ENCODE measurements at places on chromosomes 1 and 21.

DNA sequence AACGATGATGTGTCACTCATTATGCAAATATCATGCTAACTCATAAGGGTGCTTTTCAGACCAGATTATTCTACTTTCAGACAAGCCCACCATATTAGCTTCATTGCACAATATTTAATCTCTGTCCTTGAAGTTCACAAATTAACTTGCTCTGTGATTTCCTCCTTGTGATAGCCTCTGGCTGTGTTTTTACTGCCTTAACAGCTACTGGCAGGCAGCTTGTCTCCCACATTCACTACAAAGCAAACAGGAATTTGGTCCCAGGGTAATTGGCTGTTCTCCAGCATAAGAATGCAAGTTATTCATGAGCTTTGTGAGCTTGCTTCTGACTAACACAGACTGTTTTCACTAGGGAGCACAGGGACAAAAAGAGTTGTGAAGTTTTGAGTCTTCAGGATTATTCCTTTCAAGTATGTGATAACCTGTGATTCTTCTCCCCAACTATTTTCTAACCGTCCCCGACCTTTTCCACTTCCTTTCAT, 87.9 kb upstream of the HMCN1 start:
- DNase-seq: no peak

GRCh38 chr1:173103006-173103405, 52.3 kb upstream of the TNFSF18 start:
- no peak for DNase-seq

- peak; percentile 14 for DNase-seq
These were observed 17.8 kb upstream of the EPHA2 start for GRCh38 chr1:16173447-16174260.

DNA sequence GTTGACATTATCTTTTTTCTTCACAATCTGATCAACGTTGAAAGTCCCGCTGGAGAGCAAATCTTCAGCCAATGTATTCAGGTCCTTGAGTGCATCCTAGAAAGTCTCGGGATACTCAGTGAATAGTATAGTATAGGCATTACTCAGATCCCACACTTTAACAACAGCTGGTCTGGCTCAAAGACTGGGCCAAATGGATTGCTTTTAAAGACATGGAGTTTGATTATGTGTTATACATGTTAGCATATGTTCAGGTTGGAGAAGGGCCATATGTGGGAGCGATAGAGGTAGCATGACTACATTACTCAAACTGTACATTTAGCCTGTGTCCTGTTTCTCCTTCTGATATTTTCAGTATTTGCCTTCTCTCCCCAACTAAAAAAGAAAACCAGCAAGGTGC, 33.1 kb downstream of the OR10Z1 start:
- no peak for DNase-seq

- no peak for DNase-seq
These were observed 217.5 kb downstream of the CAMTA1 start for GRCh38 chr1:7002728-7003127.

DNA sequence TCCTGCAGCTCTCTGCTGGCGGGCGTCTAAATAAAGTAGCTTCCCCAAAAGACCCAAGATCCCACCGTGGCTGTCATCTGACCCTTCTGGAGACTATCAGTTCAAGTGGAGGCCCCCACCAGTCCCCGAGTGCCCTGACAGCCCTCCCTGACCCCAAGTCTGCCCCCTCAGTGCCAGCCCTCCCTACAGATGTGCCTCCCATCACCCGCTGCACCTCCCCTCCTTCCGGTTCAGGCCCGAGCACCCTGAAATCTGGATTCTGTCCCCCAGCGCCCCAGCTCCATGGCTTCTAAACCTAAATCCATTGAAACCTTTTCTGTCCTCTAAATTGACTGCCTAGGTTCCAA, 595 bp downstream of the IL10RB start:
- no peak for DNase-seq

GRCh38 chr1:2632051-2632430, 775 bp downstream of the MMEL1 start:
- no peak for DNase-seq

DNA sequence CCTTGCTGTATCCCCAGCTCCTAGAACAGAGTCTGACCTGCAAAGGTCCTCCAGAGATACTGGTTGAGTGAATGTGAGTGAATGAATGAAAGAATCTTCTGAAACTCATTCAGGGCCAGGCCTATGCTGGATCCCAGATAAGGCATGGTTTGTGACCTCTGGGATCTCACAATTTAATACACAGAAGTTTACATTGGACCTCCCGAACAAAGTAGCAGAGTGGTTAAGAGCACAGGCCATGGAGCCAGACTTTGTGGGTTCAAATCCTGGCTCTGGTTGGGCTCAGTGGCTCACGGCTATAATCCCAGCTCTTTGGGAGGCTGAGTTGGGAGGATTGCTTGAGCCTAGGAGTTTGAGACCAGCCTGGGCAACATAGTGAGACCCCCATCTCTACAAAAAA, 50.8 kb upstream of the CTPS1 start:
- no peak for DNase-seq

All from ascending aorta (tissue), 2 donors.